Natural killer cell (primary cell): ENCODE measurements at places on chromosomes 5 and 9.

DNA sequence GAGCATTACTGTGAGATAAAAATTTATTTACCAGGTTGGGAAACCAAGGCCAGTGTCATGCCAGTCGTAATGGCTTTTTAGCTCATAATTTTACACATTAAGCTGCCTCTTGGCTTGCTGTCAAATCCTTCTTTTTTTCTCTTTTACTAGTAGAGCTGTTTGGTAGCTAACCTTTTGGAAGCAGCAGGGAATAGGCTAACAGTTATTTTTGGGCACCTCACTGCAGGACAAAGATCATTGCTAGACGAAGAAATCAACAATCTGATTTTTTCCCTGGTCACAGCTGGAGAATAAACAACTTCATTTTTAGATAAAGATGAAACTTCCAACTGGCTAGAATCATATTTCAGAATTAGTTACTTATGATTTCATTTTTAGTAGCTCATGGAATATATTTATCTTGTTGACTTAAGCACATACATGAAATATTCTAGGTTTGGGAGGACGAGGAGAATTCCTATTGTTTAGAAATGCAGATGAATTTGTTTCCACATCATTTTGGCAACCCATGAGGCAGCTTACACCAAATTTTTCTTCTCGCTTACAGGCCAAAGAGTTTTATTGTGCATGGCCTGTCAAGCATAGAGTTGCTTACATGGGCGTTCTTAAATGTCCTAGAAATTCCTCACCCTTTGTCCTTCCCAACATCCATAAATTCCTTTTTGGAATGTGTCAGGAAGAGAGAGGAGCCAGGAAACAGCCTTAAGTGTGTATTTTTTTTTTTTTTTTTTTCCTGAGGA lies 19.6 kb downstream of the TNC start:
- no peak for DNase-seq

- no peak for DNase-seq
Observed at GRCh38 chr5:174291162-174291561, 245.7 kb downstream of the NSG2 start.

DNA sequence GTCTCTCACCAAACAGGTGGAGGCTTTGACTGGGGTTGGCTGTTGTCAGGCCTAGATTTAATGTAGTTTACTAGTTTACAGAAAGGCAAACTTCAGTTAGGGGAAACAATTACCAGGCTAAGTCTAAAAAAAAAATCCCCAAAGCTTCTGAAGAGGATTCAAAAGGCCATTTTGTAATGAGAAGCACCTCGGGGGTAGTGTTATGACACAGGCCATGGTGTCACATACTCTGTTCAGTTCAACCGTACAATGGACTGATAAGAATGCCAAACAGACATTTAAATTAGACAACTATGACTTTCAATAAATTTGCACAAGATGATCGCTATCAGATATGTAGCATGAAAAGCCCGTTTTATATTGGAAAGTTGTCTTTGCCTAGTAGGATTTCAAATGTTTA lies 120.1 kb upstream of the PCA3 start:
- no peak for DNase-seq

DNA sequence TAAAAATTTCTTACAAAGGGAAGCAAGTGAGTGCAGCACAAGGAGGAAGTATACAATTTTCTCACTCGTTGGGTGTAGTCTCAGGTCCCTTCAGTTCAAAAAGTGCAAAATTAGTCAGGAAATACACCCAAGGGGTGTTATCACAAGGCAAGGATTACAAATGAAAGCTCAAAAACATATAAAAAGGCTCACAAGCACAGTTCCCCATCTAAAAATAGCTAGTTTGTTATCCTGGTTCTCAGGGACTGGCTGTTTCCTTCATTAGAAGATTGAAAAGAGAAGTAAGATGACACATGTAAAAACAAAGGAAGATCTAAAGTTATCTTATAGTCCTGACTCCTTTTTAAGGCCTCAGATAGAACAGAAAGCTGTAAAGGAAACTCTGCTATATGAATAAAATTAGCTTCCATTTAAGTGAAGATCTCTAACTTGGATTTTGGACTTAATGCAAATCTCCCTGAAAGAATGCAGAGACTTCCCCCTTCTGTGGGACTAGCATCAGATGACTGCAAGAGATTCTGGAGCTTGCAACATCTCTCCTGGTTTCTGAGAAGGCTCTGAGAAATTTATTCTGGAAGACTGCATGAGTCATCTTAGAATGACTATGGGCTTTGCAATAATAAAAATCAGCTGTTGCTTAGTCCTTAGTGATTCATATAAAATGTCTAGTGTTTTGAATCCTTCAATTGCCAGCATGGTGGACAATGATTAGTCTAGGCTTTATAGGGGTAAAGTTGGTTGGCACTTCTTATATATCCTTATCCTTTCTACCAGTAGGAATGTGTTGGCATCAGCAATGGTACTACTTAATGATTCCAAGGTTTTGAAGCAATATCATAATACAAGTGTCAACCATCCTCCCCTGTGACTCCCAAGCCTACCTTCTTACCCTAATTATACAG lies 25.4 kb downstream of the DAB2 start:
- DNase-seq: no peak

DNA sequence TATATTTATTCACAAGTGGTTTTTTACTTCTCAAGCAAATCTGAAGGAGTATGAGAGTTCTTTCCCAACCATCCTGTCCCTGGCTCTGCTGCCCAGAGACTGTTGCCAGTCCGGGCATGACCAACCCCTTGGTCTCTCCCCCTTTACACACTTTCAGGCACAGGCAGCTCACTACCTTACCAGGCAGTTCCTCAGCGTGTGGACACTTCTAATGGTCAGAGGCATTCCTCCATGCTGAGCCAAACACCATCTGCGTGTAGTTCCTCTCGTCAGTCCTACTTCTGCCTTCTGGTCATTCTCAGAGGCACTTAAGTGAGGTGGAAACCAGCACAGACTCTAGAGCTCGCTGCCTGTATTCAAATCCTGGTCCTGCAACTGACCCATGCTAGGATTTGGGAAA lies 56.1 kb downstream of the TSTD2 start:
- no peak for DNase-seq

DNA sequence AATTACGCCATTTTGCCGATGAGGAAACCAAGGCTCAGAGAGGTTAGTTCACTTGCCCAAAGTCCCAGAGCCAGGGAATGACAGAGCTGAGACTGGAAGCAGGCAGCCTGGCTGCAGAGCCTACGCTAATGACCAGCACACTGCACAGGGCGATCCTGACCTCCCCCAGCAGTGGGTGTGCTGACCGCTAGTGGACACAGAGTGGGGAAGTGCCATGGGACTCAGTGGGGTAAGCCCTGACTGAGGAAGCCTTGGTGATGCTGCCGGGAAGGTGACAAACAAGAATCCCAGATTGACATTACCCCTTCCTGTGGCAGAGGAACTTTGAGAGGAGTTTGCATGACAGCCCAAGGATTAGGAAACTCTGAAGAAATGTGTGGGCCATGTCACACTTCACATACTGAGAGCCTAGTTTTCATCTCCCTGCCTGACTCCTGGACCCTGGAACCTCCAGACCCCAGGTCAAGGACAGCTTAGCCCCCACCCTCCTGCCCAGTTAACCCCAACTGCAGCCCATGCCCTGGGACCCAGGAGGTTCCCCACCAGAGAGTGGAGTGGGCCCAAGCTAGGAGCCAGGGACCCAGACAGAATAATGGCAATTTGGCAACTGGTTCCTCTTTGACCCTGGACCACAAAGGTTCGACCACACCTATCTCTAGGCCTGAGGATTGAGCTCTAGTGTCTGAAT lies 19.7 kb upstream of the CSF1R start:
- DNase-seq: no peak

GRCh38 chr5:179261301-179262125 lies 83.7 kb downstream of the ADAMTS2 start:
- DNase-seq: peak; percentile 8

DNA sequence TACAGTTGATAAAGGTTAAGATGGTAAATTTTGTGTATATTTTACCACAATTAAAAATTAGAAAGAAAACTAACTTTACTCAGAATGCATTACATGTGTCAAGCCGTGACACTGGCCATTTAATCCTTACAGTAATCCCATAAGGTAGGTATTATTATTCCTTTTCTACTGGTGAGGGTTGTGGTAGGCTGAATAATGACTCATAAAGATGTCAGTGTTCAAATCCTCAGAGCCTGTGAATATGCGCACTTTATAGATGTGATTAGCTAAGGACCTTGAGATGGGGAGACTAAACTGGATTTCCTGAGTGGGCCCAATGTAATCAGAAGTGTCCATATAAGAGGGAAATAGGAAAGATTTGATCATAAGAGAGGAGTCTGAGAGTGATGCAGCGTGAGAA lies 288.1 kb downstream of the TMEM167A start:
- no peak for DNase-seq

GRCh38 chr9:95516221-95516733 lies 494 bp downstream of the PTCH1 start:
- DNase-seq: no peak

- no peak for DNase-seq
Observed at GRCh38 chr9:128124451-128124850, 3.1 kb downstream of the PTGES2 start.

- DNase-seq: no peak
Observed at GRCh38 chr5:98402130-98402529, 371.3 kb upstream of the RGMB start.
